ENCODE measurements at places on chromosomes 13 and 19. TPM values are rescaled to one million over a fixed set of nuclear protein-coding genes. Genes with fewer than 3 reads are reported as not detected.
A peak's percentile ranks its signal among the peaks of the same experiment; 100 is the strongest.

GRCh38 chr19:2428321-2428690 is 920 bp upstream of the TIMM13 start:
- no peak for DNase-seq

DNA sequence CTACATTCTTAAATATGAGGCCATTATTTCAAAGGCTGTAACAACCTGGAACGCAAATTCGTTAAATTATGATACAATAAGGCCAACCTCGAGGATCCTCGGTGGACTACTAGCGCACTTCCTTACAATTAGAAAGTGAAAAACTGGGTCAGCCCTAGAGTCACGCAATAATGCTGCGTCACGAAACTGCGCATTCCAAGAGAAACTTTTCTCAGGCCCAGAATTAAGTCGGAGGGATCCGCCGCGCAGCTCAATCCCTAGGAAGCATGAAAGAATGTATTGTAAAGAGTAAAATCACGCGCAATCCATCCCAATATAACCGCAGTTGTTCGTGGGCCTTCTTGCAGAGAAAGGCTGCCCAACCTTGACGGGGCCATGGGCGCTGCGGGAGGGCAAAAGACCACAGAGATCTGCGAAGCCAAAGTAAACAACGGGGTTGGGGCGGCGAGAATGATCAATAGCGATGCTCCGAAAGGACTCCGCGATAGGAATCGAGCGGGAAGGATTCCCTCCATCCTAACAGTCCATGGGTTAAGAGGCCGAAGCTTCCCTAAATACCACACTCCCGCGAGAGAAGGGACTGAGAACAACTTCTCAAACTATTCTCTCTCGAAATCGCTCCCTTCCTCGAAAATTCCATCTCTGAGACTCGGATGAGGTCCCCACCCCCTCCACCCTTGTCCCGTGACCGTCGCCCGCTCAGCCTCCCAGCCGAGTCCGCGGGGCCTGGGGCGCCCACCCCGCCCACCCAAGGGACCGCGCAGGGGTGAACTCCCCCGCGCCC is 564 bp downstream of the SPART start:
- peak; percentile 65 for DNase-seq

DNA sequence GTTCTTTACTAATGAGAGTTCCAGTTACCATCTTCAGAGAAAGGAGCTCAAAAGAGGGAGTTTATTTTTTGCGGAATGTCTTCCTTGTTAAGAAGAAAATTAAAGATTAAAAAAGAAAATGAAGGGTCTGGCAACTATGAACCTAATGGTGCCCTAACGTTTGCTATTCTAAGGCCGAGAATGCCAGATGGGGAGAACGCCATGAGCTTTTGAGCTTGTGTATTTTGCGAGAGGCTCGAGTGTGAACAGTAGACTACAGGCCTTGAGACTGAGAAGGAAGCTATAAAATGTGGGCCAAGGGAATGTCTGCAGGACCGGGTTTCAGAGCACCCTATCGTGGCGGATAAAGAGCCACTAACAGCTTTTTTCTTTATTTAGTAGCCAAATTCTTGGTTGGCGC is 6.7 kb downstream of the FGF14 start:
- no peak for DNase-seq

- DNase-seq = no peak
Observed at GRCh38 chr13:57665481-57665880, 33.9 kb downstream of the PCDH17 start.

The ZNF560 gene
- 1.2 TPM for polyA plus RNA-seq

DNA sequence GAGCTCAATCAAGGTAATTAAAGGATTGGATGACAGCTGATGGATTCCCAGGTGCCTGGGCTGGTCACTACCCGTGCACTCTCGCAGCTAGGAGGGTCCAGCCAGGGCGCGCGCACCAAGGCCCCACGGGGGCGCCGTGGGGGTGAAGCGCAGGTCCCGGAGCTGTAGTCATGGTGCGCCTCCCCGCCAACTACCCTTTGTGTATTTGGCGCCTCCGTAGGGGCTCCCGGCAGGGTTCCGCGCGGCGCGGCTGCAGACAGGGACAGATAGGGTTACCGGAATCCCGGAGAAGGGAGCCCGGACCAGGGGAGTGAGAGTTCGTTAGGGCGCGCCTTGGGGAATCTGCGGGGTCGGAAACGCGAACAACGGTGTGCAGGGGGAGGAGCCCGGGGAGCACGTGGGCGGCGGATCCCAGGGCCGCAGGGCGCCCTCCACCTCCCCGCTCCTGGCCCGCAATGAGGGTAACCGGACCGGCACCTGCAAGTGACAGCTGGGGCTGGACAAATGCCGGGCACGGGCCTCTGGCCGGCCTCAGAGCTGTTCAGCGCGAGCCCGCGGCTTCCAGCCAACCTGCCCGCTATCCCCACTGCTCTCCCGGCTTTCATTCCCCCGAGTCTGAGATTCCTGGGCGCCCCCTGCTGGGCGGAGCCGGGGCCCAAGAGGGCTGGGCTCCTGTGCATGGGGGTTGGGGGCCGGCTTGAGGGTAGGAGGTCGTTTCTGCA is 3.4 kb upstream of the PRAM1 start:
- DNase-seq = no peak

DNA sequence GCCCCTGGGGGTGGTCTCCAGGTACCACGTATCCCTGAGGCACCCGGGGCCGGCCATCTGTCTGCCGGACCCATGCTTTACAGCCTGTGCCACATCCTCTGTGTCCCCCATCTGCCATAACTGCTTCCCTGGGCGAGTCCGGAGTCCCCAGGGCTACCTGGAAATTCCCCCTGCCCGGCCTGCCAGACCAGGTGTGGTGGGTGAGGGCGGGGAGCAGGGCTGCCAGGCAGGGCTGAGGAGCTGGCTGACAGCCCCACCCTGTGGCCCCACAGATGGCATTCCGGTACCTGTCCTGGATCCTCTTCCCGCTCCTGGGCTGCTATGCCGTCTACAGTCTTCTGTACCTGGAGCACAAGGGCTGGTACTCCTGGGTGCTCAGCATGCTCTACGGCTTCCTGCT is 10.3 kb upstream of the RELB start:
- no peak for DNase-seq

DNA sequence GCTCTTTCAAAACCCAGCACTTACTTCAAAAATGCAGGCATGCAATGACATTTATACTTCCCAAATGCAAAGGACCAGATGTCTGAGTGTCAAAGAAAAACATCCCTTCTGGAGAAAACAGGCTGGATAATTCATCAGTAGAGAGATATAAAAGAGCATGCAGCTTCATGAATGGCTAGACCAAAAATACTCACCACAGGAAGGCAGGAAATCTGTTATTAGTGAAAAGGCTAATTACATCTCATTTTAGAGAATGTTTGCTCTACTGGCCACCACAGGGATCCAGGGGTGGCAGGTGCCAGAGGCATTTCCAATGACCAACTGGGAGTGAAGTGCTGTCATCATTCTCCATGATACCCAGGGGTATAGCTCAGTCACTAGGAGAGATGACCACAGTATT is 106.5 kb downstream of the LHFPL6 start:
- peak; percentile 20 for DNase-seq

- DNase-seq = no peak
Observed at GRCh38 chr13:66640231-66640630, 589.9 kb downstream of the PCDH9 start.

DNA sequence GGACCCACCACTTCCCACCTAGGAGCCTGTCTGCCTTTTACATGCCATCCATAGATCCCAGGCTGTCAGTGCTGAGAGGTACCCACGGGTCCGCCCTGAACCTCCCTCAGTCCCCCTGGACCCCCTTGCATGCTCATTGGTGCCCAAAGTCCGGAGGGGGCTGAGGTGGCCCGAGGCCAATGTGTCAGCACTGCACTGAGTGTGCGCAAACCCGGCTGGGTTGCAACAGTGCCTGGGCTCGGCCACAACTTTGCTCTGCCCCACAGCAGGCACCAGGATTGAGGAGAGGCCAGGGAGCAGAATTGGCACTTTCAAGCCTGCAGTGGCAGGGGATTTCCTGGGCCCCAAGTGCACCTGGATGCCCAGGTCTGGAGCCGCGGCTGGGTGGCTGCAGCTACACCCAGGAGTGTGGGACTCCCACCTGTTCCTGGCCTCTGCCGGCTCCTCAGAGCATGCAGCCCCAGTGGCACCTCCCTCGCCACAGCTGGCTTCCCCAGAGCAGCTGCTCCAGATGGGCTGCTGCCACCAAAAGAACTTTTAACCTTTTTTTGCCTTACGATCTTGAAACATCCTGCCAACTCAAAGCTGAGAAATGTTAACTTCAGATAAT is 837.0 kb downstream of the SLITRK6 start:
- no peak for DNase-seq

- no peak for DNase-seq
Observed at GRCh38 chr19:44993926-44994537, 7.2 kb upstream of the RELB start.

DNA sequence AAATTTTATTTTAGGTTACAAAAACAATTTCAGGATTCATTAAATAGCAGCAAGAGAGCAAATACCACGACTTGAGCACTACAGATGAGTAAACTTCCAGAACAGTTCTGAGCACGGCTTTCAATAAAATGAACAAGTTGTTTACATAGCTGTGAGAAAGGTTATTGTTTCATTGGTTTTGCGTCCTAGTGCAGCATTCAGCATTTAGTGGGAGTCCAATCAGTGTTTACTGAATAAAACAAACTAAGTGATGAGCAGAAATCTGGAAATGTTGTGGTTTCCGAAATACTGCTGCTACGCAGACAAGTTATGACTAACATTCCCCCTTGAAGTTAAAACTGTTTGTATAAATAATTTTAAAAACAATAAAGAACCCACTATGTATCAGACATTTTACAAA is 251.5 kb upstream of the STARD13 start:
- DNase-seq = no peak

DNA sequence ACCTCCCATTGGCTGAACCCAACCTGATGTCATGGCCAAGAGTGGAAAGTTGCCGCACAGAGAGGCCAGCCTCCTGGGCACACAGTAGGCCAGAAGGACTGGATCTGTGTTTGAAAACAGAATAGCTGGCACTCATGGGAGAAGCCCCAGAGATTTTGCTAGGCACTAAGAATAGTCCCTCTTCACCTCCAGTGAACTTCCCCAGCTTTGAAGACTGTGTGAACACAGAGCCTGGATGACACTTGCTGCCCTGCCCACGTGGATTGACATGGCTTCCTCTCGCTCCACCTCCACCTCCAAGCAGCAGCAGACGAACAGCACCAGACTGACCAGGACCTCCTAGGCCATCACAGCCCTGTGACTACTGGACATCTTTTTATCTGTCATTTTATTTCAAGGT is 37.9 kb upstream of the KL start:
- DNase-seq = no peak

The FLT1 gene
- polyA plus RNA-seq = 48.6 TPM

DNA sequence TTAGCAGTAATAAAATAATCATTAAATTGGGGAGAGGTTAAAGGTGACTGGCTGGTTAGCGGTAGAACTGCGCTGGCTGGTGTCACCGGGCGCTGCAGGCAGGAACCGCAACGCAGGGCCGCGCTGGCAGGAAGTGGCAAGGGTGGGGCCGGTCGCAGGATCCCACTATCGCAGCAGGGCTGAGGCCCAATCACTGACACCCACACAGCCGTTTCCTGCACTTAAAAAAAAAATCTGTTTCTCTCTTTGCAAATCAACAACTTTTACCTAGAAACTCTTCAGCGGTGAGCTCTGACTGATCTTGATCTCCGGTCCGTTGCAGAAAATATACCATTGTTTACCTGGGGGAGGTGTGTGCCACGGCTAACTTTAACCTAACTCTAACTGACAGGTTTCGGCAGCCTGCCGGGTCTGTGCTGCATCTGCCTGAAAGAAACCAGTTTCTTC is 46.9 kb downstream of the KLF2 start:
- DNase-seq = no peak

All from right renal cortex interstitium (tissue), 3 donors.